ENCODE measurements at places on chromosomes 2 and 18.

DNA sequence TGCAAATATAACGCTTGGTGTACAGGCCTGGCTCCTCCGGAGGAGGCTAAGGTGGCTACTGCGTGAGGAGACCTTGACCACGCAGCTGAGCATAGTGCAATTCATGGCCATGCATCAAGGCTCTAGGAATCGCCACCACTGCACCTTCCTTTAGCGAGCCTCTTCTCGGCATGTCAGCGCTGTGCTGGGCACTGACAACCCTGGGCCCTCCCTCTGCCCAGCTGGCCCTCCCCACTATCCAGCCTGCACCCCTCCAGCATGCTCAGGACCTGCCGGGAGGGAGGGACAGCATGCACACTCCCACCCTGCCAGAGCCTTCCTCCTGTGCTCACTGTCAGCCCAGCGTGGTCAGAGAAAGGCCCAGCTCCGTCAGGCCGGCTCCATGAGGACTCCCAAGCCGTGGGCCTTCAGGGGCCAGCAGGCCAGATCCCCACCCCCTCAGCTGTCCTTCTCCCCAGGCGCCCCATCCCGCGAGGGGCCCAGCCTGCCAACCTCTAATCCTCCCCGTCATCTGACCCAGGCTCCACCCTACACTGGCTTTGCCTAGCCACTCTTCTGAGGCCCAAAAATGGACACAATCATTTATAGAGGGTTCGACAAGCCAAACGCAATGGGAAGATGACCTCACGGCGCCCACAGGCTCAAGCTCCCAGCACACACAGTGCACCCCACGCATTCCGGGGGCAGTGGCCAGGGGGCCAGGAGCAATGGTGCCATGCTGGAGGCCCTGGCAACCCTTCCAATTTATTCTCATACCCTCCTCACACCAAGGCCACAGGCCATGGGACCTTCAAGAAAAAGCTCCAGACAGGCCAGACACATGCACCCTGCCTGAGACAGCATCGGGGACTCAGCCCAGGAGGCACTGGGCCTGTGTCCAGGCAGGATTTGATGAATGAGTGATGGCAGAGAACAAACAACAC, 3.5 kb downstream of the BIN1 start:
- no peak for DNase-seq

DNA sequence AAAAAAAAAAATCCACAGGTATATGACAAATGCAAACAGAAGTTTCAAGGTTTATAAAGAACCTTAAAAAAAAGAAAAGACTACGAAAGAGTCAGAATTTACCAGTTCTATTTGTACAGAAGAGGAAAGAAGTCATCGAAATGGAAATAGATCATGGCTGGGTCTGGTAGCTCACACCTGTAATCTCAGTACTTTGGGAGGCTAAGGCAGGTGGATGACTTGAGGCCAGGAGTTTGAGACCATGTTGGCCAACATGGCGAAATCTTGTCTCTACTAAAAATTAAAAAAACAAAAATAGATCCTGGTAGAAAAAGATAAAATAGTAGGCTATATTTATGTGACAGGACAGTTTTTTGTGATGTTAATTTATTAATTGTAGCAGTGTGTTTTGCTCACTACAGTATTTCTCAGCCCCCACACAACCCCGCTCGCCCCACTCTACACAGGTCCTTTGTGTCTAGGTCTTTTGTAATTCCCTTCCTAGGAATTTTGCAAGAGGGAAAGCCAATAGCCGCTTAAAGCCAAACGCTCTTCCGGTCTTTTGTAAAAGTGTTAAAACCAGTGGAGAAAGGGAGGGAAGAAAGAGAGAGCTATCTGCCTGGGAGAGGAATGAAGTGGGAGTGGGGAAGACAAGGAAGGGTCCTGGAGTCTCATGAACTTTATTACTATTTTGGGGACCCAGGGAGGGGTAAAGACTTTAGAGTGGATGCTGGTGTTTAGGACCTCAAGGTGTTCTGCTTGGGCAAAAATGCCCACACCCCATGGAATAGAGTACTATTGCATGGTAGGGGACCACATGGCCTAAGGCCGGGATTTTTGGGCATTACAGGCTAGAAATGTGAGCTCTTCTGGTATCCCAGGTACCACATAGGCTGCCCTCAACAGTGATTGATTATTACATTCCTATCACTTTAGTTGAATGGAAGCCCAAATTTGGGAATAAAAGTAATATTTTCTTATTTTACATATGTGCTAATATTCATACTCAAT, 59.4 kb upstream of the XPO1 start:
- DNase-seq = no peak

- DNase-seq = no peak
These were observed 65.2 kb upstream of the FZD7 start for GRCh38 chr2:201968476-201968875.

DNA sequence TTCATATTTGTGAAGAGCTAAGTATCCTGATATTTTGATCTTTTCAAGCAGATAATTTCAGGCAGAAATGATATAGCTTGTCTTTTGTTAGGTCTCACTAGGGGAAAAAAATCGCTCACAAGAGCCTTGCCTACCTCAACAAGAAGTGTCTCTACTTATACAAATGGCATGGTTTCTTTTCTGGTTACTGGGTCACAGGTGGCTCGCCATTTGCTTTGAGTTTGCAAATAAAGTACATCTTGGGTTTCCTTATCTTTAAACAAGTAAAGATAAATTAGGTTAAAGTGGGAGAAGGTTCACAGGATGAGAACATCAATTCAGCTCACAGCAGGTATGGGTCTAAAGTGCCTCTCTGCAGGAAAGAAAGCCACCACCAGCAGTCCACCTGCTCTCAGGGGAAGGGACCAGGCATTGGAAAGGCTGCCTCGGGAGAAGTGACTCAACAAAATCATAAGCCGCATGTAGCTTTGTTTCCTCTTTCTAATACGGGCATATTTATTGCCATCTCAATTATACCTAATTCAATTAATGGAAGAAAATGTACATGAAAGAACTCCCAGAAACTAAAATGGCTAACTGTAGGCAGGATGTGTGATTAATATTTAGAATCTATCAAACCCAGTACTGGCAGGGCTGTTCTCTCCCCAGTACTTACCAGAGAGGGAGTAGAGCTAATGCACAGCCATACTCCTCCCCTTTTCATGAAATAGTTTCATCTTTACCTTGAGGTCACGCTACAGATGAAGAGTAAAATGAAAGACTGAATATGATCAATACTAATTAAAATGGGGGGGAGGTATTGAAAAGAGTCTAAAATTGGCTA, 28.3 kb downstream of the CDC42EP3 start:
- DNase-seq = no peak

- DNase-seq = no peak
These were observed 8.8 kb downstream of the VIL1 start for GRCh38 chr2:218427741-218428140.

- DNase-seq = no peak
These were observed 130.4 kb upstream of the ASB18 start for GRCh38 chr2:236394571-236394970.

DNA sequence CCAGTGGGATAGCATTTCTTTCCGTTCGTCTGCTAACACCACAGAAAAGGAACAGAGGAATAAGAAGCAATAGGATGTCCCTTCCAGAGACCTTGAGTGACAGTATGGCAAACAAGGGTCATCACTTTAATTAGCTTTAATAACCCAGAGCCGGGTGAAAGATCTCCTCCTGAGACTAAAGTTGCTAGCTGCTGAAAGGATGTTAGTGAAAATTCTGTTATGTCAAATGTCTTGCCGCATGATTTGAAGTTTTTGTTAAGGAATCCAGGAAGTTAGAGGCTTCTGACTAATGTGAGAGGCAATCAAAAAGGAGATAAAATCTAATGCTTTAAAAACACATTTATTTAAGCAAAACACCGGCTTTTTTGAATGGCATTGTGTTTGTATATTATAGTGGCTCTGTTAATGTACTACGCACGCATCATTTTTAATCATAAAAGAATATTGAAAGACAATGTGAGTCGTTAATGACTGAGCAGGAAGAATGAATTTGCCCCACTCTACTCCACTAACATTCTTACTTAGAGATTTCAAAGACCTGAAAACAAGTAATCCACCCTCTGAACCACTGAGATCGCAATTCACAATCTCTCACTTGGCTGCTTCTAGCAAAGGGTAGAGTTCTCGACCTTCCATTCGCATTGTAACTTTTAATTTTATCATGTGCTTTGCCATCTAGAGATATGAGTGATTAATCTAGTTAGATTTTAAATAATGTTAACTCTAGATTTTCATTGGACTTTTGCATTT, 536.6 kb downstream of the LRRTM4 start:
- DNase-seq = no peak

Measured in GM12878 (cell line).